ENCODE measurements at places on chromosomes 1 and 21. TPM values are rescaled to one million over a fixed set of nuclear protein-coding genes. Genes with fewer than 3 reads are reported as not detected.

The PERM1 gene
- not detected for total RNA-seq

The S100A3 gene
- 5.3 TPM for total RNA-seq

The REN gene
- not detected for total RNA-seq

The TAS1R1 gene
- not detected for total RNA-seq

The GRIK1 gene
- total RNA-seq: not detected

DNA sequence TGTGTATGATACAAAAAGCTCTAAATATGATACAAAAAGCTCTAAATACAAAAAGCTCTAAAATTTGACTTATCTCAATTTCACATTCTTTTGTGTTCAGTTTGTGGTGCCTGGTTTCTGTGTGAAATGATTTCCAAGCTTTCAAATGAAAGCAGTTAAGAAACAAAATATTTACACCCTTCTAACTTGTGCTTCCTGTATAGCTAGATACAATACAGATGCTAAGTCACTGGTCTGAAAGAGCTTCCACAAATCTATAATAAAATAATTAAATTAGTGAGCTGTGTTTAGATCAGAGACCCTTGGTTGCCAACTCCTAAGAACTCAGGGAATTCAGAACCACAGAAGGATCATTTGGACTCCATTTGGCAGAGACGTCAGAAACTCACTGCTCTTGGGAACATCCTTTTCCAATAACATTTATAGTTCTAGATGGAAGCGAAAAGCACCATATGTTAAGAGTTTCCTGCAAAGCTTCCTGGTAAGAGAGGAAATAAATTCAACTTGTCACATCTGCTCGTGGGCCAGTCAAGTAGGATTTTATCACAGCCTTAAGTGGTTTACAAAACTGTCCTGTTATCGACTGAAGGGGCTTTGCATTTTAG lies 1079.1 kb downstream of the ADGRL2 start:
- DNase-seq: no peak

DNA sequence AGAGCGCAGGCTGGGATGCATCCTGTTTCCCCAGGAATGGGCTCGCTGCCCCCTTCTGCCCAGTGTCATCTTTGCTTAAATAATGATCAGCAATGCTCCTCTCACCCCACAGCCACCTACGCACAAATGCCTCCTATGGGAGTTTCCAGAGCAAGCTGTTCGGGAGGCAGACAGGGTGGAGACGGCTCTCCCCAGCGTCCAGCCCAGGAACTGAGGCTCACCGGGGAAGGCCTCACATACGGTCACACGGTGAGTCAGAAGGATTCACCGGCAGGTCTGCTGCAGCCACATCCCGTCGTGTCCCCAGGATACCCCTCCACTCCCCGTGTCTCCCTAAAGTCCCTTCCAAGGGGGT lies 40.3 kb upstream of the RUNX3 start:
- peak; percentile 51 for DNase-seq

GRCh38 chr21:25826652-25827051 lies 91.9 kb downstream of the GABPA start:
- no peak for DNase-seq

DNA sequence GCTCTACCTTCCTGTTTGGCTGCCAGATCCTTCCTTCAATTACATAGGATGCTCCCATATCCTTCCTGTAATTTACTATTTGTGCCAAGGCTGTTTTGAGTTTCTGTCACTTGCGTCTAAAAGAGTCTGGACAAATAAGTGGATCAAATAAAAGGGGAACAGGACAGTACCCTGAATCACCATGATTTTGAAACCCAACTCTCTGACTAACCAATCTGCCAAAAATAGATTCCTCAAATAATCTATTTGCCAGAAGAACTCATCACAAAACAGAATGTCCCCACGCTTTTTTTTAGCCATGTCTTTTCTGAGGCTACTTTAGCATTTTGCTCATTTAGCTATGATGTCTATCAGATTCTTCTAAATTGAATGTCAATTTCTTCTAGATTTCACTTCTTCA lies 392.6 kb downstream of the NTNG1 start:
- DNase-seq: no peak

DNA sequence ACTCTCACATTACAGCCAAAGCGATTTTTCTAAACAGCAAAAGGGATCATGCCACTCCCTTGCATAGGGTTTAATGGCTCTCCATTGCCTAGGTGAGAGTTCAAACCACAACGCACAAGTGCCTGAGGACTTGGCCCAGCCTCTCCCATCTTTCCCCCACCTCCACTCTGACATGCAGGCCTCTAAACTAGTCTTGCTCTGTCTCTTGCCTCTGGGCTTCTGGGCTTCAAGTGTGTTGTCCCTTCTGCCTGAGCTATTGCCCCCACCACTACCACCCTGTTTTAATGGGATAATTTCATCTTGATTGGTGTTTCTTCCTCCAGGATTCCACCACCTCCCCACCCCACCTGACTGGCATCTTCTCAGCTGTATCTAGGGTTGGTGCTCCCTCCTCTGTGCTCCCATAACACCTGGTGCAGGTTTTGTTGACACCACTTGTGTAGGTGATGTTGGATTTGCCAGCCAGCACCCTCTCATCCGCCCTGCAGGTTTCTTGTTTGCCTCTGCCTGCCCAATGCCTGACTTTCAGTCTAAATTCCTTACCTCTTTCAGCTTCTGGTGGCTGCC lies 2.7 kb upstream of the ZBTB21 start:
- DNase-seq: no peak

DNA sequence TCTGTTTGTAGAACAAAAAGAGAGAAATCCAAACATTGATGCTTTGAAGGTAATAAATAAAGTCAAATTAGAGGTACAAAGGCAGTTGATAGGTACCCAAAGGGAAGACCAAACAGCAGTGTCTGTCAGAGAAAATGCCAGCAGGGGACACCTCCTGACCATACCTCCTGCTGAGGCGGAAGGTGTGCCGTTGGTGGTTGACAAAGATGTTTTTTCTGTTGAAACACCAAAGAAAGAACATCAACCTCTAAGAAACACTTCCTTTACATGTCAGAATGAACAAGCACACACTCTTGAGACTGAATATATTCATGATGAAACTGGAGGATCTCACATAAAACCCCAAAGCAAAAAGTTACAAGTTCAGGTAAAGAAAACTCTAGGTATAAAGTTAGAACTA lies 128.3 kb downstream of the MACF1 start:
- DNase-seq: no peak

- DNase-seq: no peak
Observed at GRCh38 chr1:69858534-69858933, 290.8 kb downstream of the LRRC7 start.

- DNase-seq: peak; percentile 55
Observed at GRCh38 chr1:145425436-145426029, at the start of gene NBPF20. Gene NBPF20 (minus strand): TSS chr1:145425603. CDS start chr1:145405272, 20,331 bp downstream.

GRCh38 chr21:34621434-34622350 lies 6.8 kb upstream of the RCAN1 start:
- no peak for DNase-seq
